ENCODE measurements at places on chromosomes 1 and 21.

GRCh38 chr21:14259747-14260146, 43.8 kb downstream of the RBM11 start:
- no peak for DNase-seq

DNA sequence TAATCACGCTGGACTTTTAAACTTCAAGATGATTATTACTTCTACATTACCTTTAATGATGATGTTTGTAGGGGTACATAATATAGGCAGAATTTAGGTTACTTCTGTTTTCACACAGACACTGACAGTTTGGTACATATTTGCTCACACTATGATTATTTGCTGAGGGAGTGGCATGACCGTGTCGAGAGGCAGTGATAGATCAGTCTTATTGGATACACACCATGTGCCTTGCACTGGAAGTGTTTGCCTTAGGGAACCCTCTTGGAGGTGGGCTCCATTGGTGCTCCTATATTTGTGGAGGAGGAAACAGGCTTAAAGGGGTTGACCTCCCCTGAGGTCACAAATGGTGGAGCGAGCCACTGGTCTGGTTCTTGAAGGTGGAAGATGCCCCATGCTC, 132.1 kb downstream of the PRDM2 start:
- DNase-seq: no peak

DNA sequence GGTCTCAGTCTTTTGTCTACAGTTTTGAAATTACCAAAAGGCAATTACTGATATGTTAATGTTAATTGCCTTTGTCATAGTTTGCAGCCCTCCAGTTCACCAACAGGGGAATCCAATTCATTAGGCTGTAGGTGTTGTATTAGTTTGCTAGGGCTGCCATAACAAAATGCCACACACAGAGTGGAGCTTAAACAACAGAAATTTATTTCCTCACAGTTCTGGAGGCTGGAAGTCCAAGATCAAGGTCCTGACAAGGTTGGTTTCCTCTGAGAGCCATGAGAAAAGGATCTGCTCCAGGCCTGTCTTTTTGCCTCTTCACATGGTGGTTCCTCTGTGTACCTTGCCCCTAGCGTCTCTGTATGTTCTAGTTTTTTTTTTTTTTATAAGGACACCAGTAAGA, 1.3 kb downstream of the RTCA start:
- DNase-seq: no peak

- no peak for DNase-seq
Measured at GRCh38 chr1:216562383-216562782, 139.1 kb upstream of the USH2A start.

GRCh38 chr1:28642056-28642846, 616 bp downstream of the TAF12 start:
- no peak for DNase-seq

- no peak for DNase-seq
Measured at GRCh38 chr1:94646786-94647555, 105.4 kb upstream of the F3 start.

DNA sequence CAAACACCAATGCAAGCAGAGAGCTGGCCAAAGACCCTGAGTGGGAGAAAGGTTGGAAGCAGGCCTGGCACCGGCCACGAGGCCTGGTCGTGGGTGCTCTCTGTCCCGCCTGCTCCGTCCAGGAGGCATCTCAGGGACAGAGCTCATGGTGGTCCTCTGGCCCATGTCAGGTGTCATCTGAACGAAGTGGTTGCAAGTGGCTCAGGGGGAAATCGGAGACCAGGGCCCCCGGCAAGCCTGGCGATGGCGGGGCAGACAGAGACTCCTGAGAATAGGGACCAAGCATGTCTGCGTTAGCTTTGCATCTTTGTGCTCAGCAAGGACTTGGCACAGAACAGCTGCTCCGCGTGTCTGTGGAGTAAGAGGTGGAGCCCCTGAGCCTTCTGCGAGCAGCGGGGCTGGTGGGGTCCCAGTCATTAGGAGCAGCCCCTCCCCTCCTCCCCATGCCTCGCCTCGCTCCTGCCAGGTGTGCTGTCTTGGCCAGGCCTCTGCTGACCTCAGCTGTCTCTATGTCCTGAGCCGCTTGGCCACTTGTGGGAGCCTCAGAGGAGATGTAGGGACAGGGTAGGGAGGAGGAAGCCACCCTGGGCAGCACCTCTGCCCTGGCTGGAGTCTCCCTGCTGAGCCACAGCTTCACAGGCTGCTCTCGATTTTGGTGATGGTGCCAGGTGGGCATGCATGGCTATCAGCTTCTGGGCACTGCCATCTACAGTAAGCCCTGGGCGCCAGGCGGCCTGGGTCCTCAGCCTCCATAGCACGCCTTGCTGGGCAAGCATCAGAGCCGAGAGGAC, 362.9 kb upstream of the VAMP3 start:
- no peak for DNase-seq

All from CD4-positive, alpha-beta T cell treated with Interferon gamma for 1 hour (primary cell).